ENCODE measurements at places on chromosomes 5 and 9. TPM values are rescaled to one million over a fixed set of nuclear protein-coding genes. Genes with fewer than 3 reads are reported as not detected.

- DNase-seq = no peak
These were observed 65.3 kb downstream of the GRAMD2B start for GRCh38 chr5:126488443-126489065.

DNA sequence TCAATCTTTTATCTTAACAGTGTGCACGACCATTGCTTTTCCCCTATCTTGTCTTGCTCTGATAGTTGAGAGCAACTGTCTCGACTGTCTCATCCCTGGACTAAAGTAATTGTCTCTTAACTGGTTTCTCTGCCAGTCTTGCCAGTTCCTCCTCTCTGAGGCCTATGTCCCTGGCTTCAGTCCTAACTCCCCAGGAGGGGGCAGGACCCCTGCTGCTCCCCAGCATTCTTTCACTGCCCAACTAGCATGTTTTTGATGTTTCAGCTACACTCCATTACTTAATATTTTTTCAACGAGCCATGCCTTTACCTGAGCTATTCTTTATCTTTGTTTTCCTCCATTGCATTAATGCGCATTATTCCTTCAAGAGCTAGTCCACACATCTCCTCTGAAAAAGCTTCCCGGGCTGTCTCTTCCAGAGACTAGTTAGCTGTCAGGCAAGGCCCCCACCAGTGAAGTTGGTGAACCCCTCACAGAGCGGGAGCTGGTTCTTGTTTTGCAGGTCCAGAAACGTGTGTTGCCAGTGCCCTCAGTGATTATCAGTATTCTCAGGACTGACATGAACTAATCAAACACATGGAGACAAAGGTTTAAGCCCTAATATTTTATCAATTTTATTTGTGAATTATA lies 291.7 kb upstream of the KCNN2 start:
- DNase-seq = no peak

The TPM2 gene
- 853 TPM for total RNA-seq

DNA sequence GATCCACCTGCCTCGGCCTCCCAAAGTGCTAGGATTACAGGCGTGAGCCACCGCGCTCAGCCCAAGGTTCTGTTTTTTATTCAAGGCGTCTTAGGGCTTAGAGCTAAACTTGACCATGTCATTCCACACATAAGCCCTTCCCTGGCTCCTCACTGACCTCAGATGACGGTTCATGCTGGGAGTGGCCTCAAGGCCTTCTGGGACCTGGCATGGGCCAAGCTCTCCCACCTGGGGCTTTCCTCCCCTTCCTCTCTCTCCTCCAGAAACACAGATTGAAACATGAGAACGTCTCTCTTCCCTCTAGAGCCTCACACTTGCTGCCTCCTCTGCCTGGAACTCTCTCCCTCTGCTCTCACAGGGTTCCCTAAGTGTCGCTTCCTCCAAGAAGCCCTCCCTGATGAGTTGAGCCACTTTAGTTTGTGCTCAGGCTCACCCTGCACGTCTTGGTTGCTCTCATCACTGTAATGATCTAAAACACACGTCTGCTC lies 155.6 kb upstream of the IER5L start:
- DNase-seq = no peak

DNA sequence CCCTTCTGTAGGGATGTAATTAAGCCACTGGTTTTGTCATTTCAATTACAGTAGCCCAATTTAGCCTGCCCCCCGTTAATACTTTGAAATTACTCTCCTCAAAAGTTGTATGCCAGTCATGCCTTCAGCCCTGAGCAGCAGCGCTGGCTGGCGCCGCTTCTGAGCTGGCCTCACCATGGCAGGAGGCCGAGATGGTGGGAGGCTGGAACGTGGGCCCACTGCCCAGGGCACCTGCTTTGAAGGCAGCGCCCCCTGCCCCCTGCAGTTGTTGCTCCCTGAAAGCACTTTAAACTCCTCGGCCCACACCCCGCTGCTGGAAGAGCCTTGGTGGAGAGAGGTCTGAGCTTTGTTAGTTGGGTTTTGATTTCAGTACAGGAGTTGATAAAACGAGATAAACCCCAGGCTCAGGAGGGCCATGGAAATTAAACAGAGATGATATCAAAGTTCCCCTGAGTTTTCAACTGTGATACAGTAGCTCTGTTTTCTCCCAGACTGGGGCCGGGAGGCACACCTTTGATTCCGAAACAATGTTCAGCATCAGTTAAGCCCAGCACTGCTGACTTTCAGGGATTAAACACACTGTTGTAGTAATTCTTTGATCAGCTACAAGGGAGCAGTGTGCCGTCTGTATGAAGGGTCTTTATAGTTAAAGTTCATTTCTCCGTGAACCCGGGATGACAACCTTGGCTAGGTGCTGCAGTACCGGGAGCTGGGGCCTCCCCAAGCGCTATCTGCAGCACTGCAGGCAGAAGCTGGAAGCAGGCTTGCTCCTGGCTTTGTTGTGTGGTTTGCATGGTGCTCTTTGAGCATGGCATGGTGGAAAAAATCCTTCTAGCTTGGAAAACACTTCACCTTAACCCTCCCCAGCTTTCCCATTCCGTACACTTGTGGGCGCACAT lies 9.5 kb downstream of the MVB12B start:
- DNase-seq = no peak
